NCI-H1105 (cell line): ENCODE measurements at places on chromosomes 11 and 22.

DNA sequence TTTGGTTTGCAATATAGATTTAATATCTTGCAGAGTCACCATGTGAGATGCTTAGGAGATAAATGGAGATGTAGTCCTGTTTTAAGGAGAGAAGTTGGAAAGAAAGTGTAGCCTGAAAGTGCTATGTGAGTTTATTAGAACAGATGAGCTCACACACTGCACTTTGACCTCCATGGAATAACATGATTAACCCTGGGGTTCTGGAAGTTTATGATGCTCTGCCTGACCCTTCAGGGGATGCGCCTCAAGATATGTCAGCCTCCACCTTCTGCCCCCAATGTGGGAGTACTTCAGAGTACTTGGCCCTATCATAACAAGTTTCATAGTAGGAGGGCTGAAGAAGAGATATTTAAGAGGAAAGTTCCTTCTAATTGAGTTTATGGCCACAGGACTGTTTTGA is 23.3 kb upstream of the TRIM21 start:
- no peak for DNase-seq

DNA sequence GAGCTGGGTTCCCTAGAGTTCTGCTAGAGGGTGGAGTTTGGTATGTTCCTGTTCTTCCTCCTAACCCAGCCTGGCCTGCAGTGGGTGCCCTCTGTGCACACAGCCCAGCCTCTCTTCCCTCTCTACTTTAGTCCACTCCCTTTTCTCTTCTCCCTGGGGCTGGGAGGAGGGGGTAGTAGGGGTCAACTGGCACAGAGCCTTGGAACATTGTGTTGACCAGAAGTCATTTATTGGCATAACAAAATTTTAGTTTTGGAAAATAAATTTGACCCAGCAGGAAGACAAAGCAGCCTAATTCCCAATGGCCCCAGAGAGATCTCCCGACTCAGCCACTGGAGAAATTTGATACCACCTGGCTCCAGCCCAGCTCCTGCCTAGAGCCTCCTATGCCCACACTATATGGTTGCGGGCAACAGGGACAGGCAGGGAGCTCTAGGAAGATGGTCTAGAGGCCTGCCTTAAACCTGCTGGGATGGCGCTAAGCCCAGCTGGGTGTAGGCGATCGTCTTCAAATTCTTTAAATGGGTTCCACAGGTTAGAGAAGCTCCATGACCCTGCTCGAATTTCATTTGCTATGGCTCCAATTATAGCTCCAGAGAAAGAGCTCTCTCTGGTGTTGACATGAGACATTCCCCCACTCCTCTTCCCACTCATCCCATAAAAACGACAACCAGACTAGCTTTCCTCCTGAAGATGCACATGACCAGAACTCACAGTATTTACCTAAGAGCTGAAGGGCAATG is 9.9 kb downstream of the PCSK7 start:
- DNase-seq, result peak; percentile 78

DNA sequence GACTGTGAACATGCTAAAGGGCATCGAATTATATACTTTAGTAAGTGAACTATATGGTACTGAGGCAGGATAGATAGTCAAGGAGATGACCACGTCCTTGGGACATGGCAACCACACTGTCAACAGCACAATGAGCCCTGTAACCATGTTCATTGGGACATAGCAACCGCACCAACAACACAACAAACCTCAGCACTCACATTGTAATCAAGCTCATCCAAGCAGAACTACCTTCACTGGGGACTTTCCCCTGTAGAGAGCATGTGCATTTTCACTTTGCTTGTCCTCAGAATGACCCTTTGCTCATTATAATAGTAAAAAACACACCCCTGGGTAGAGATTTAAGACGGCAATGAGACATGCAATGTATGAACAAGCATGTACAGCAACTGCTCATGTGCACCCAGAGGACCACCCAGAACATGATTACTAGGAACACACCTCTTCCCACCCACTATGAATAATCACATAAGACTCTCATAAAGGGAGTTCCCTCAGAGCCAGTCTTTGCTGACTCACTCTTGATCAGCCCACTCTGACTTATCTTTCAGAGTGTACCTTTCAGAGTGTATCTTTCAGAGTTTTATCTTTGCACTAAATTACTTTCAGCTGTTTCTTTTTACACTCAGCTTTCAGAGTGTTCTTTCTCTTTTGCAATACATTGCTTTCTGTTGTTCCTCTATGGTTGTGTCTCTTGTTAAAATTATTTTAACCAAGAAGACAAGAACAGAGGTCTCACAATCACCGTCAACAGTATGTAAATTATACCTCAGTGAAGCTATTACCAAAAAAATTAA is 4.1 kb upstream of the PLAAT2 start:
- DNase-seq, result no peak

DNA sequence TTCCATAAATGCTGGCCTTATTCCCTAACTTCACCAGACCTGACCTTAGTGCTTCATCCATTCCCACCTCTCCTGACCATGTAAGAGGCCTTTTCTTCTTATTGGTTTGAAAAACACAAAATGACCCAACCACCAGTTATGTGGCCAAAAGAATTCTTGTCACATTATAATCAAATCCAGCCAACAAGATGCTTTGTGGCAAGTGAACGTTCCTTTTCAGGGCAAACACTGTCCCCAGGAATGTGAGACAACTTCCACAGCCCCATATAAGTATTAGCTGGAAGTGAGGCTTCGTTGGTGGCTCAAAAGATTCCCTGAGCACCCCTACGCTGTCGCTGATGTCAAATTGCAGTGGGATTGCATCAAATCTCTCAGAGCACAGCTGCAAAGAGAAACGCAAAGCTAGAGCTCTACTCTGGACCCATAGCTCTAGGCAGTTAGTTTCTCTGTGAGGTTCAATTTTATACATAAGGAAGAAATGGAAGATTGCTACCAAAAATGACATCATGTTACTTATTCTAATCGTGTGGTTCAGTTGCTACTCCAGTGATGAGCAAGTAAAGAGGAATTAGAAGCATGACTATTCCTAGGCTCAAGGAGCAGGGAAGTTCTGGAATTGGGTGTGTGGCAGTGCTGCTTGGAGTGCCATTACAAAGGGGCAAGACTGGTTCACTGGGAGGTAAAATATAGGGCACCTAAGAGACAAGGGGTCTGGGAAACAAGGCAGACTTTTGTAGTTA is 26.1 kb downstream of the GLYATL1 start:
- no peak for DNase-seq

DNA sequence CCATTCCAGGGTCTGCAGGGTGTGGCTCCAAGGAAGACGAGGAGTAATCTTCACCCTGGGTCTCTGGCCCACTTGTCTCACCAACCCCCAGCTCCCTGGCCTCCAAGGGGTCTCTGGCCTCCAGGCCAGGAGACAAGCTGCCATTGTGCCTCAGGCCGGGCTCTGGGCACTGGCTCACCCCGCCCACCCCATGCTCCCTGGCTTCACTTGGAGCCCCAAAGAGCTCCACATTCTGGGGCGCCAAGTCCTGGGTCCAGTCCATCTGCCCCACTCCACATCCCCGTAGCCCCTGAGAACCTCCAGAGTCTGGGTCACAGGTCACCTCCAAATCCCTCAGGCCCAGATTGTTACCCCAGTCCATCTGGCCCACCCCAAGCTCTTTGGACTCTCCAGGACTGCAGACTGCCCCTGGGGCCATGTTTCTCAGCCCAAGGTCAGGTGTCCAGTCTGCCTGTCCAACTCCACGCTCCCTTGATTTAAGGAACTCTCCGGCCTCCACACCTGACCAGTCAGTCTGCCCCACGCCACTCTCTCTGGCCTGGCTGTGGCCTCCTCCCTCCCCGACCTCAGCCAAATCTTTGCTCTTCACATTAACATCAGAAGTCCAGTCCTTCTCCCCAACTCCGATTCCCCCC is 16.2 kb downstream of the TNKS1BP1 start:
- DNase-seq, result no peak

- DNase-seq, result no peak
Observed at GRCh38 chr11:58693026-58693425, 38.7 kb downstream of the GLYAT start.

DNA sequence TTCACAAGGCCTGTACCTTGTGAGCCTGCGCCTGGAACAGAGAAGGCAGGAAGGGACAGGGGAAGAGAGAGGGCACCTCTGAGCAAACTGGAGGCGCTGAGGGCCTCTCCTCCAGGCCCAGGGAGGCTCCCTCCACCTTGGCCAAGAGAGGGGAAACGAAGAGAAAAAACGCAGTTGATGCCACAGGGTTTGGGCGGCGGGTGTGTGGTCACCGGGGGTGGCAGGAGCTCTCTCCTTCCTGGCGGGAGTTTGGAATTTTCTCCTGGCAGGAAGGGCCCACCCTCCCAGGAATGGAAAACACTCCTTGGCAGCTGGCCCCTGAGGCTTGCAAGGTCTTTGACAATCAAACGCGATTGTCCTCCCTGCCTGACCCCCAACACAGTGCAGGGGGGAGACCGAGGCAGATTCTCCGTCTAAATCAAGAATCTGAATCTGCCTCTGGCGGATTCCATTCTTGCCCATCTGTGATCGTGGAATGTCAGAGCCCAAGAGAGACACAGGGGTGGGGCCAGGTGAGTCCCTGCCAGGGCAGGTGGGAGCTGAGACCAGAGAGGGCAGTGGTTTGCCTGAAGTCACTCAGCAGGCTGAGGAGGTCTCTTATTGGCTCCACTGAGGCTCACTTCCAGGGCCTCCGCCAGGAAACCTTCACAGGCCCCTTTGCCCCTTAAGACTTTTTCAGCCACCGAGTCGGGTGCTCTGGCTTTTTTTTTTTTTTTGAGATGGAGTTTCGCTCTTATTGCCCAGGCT is 21.0 kb downstream of the RPL3 start:
- no peak for DNase-seq

DNA sequence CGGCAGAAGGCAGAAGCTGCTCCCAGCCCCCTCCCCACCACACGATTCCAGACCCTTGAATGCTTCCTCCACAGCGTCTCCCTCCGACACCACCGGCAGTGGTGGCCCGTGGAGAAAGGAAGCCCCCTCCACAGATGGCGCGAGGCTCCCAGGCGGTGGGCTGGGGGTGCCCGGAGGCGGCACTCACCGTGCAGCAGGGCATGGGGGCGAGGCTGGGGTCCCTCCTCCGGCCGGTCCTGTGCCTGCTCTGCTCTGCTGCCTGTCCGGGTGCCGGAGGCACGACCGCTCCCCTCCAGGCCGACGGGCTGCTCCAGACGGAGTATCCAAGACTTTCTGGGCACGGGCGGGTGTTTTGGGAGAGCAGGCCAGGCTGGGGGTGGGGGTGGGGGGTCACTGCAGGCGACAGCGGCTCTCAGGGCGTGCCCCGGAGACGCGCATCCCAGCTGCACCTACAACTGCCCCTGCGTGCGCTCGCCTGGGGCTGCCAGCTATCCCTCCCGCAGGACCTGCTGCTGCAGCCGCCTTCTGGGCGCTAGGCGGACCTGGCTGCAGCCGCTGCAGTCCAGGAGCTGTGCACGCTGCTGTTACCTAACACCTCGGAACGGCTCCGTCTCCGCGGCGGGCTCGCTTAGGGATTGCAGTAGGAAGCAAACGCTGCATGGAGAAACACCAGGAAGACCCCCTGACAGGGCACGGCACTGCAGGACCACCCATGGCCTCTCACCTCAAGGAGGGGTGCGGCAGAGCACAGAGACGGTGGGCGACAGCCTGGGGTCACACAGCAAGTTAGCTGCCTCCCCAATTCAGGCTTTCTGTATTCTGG is 15.2 kb downstream of the MRGPRG start:
- DNase-seq, result peak; percentile 38
